ENCODE measurements at places on chromosomes 4 and X.

GRCh38 chr4:37383579-37384229 is 139.2 kb downstream of the NWD2 start:
- no peak for DNase-seq

- DNase-seq: no peak
Observed at GRCh38 chr4:32161392-32161791, 1441.2 kb downstream of the PCDH7 start.

DNA sequence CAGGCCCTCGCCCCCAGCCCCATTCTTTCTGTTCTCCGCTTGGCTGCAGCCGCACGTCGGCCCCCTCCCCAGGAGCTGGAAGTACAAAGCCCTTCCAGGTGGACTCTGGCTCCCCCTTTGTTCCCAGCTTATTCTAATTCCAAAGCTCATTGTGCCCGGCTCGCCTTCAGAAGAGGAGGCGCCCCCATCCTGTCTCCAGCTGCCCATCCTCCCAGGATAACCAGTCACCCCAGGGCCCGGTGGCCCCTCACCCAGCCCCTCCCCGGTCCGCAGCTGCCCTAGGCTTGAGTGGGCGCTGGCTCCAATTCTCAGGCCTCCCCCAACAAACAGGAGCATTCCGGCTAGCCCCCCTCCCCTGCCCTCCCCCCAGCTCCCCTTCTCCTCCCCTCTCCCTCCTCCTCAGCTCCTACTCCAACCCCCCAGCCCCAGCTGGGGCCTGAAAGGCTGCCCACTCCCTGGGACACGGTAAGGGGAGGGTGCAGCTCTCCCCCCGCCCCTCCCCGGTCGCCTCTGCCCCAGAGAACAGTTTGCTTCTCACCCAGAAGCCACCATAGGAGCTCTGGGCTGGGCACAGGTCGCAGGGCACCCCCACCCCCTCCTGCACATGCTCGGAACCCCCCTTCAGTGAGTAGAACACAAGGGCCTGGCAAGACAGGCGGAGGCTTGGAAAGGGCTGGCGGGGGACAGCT is 3.1 kb upstream of the SLC6A8 start:
- no peak for DNase-seq

- no peak for DNase-seq
Observed at GRCh38 chr4:126572264-126572663, 1060.5 kb upstream of the INTU start.

DNA sequence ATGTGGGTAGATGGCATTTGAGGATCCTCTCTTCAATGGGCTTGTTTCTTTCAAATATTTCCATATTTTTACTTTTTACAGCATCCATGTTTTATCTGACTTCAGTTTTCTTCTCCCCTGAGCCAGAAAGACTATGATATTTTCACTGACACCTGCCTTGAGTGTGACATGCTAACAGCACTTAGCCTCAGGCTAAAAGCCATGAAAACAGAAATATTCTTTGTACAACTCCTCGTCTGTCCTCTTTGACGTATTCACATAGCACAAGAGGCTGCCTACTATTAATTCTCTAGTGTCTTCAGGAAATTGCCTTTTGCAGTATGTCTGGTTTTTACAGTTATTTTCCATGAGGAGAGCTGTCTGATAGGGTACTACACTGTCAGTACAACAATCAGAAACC is 215.0 kb downstream of the MAD2L1 start:
- no peak for DNase-seq

GRCh38 chr4:921830-922331 is 10.2 kb downstream of the GAK start:
- DNase-seq: no peak

DNA sequence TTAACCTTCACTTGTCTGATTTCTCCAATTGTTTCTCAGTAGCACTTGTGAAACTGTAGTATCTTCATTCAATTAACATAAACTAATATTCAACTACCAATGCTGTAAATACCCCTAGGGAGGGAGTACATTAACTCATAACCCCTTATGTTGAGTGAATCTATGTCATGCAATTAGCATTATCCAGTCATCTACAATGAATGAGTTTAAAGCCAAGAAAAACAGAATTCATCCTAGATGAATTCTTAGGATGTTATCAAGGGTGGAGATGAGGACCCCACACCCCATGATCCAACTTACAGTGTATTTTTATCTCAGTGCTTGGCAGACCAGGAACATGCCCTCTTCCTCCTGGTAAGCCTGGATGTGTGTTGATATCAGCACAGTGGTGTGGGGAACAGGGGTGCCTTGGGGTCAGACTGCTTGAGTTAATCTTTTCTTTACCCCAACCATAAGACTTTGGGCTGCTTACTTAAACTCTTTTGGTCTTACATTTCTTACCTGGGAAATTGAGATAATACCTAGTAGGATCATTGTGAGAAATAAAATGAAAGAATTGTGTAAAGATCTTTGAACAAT is 62.1 kb upstream of the SCOC start:
- no peak for DNase-seq

- no peak for DNase-seq
Observed at GRCh38 chrX:128365492-128365891, 313.3 kb upstream of the ACTRT1 start.

DNA sequence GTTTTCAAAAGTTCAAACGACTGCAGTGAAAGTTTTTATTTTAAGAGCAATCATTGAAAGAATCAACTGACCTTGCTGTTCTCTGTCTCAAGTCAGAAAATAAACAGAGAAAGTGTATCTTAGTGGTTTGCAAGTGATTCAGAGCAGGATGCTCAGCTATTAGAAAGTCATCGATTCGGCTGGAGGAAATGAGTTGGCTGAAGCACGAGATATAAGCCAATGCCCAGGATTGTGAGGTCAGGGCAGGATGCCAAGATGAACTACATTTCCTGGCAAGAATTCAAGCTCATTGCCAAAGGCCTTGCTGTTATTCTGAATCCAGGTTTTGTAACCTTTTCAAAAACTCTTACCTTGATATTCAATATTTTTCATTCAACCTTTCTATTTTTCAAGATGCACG is 541.4 kb upstream of the BOD1L1 start:
- peak; percentile 52 for DNase-seq
